ENCODE measurements at places on chromosomes 1 and 21. TPM values are rescaled to one million over a fixed set of nuclear protein-coding genes. Genes with fewer than 3 reads are reported as not detected.

Gene FOXO6
- 0.55 TPM for total RNA-seq

DNA sequence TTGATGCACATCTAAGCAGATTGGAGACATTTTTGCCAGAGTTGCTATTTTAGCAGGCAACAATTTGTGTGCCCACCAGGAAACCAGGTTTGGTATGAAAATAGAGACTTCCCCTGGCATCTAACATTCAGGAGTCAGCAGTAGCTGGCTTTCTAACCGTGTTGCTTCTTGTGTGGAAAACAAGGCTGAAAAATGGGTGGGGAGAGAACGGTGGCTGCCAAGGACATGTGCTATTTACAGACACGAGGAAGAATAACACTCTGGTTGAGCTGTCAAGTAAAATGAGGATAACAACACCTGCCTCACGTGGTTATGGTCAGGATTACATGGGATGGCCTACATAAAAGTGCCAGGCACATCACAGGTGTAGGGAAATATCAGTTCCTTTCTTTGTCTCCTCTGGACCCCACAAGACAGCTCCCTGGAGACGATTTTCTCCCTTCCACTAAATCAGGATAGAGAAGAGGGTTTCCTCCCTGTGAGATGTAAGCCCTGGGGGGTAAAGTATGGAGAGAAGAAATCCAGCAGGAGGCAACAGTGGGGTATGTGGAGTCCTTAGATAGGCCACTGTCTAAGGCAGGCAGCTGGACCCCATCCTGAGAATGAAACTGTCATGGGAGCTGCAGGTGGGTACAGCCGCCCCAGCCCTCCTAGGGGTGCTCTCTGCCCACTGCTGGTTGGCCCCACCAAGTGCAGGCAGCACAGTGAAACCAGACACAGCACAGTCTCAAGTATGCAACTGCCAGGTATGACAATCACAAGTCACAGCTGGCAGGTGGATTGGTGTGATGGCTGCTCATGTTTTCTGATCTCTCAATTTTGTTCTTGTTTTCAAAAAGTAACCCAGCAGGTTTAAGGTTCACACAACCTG, 80.3 kb downstream of the TENT5C start:
- H3K27ac ChIP-seq: no peak overlapping the region
- no peak for DNase-seq
- no peaks in the 10 kb centered on the region for H3K27me3 ChIP-seq
- no peaks in the 10 kb centered on the region for H3K4me1 ChIP-seq
- H3K4me3 ChIP-seq: no peak overlapping the region
- H3K36me3 ChIP-seq: no peaks in the 10 kb centered on the region

Gene F13B
- 44.7 TPM for total RNA-seq

DNA sequence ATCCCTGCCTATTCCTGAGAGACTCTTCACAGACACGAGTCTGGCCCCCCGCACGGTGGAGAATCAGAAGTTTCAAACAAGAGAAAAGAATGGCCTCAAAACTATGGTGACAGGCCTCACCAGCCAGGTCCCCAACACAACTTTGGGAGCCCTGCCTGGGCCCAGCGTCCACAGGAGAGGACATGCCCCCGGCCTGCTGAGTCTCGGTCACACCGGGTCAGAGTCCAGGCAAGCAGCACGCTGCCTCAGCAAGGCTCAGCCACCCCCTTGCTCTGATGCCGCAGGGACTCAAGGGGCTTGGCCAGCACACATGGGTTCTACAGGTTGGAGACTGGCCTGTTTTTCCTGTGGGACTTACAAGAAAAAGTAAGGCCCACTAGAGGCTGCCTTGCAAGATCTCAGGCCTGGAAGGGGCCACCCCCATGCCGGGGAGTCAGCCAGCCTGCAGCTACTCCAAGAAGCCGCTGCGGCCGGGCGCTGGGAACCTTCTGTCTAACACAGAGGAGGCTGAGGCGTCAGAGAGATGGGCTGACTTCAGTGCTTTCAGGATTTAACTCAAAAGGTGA, 116.8 kb downstream of the NPHP4 start:
- H3K4me1 ChIP-seq: no peaks in the 10 kb centered on the region
- no peak for DNase-seq
- H3K36me3 ChIP-seq: no peaks in the 10 kb centered on the region
- H3K27me3 ChIP-seq: no peaks in the 10 kb centered on the region
- no peak overlapping the region for H3K4me3 ChIP-seq

DNA sequence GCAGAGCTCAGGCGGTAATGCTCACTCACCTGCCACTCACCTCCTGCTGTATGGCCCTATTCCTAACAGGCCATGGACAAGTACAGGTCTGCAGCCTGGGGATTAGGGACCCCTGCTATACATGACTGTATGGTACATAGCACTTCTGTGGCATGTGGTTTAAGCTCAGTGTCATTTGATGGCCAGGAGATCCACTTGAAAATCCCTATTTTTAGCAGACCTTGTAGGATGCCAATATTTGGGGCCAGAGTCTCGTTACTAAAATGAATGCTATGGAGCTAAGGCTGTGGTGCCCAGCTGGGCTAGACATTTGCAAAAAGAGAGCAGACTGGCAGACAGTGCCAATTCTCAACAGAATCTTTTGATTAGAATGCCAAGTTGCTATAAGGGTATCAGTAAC, 1.7 kb upstream of the ANGPTL7 start:
- H3K36me3 ChIP-seq: peaks cover 20% of the 10 kb centered on the region
- no peak overlapping the region for H3K27ac ChIP-seq
- H3K27me3 ChIP-seq: no peaks in the 10 kb centered on the region
- no peak overlapping the region for H3K4me3 ChIP-seq
- DNase-seq: no peak

Gene INKA2
- total RNA-seq: 1.7 TPM

DNA sequence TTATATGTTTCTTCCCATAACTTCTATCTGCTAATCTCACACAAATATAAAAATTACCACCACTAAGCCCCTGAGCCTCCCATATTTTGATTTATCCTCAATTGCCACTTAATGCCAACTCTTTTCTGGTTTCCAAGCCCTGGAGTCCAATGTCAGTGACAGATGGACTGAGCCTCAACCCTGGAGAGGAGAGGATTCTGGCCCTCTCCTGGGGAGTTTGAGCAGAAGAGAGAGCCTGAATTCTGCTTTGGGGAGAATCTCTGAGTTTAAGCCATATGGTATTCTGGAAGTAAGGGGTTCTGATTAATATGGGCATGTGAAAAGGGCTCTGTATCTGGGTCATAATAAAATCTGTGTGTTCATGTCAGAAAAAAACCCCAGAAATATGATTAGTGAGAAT, 8.5 kb downstream of the CADM3 start:
- no peak for DNase-seq
- no peaks in the 10 kb centered on the region for H3K27me3 ChIP-seq
- H3K4me1 ChIP-seq: no peaks in the 10 kb centered on the region
- no peaks in the 10 kb centered on the region for H3K36me3 ChIP-seq
- H3K4me3 ChIP-seq: no peak overlapping the region

- no peak for DNase-seq
- H3K27ac ChIP-seq: no peak overlapping the region
- no peaks in the 10 kb centered on the region for H3K4me1 ChIP-seq
- H3K36me3 ChIP-seq: no peaks in the 10 kb centered on the region
- no peaks in the 10 kb centered on the region for H3K27me3 ChIP-seq
Observed at GRCh38 chr1:58648842-58649241, 51.0 kb downstream of the MYSM1 start.

Gene SV2A
- 0.24 TPM for total RNA-seq

DNA sequence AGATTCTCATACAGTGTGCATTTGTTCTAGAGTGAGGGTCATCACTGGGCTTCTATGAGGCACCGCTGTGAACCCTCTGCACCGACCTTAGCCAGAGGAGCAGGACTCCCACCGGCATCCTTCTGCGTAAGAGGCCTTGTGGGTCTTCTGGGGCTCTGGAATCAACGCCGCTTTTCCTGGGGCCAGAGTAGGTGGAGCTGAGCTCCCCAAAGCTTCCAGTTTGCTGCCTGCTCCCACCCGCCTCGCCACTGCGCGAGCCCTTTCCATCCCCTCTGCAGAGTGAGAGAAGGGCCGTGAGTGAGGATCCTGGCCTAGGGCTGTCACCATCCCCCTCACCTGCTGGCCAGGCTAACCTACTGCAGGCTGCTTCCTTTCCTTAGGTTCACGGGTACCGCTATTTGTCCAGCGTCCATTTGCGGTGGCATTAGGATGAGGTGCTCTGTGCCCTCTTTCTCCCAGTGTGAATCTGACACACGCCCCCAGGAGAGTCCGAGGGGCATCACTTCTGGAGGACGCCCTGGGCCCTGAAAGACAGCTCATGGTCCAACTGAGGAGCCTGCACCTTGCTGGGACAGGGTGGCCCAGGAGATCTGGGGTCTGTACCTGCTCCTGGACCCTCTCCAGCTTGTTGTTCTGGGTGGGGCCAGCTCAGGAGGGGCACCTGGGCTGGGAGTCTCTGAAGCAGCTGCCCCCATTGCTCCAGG, 36.2 kb downstream of the UMODL1 start:
- H3K4me3 ChIP-seq: no peak overlapping the region
- no peak for DNase-seq
- no peaks in the 10 kb centered on the region for H3K27me3 ChIP-seq
- no peaks in the 10 kb centered on the region for H3K4me1 ChIP-seq
- no peaks in the 10 kb centered on the region for H3K36me3 ChIP-seq

Gene ITGB2
- total RNA-seq: 61.8 TPM

- no peaks in the 10 kb centered on the region for H3K36me3 ChIP-seq
- no peaks in the 10 kb centered on the region for H3K27me3 ChIP-seq
- H3K4me1 ChIP-seq: no peaks in the 10 kb centered on the region
- H3K4me3 ChIP-seq: peak overlapping the region; percentile 2
- no peak for DNase-seq
Observed at GRCh38 chr1:61125263-61125662, 42.9 kb downstream of the NFIA start.
